Ovary (tissue), 10 donors: ENCODE measurements at places on chromosomes 2 and 18. TPM values are rescaled to one million over a fixed set of nuclear protein-coding genes. Genes with fewer than 3 reads are reported as not detected.

DNA sequence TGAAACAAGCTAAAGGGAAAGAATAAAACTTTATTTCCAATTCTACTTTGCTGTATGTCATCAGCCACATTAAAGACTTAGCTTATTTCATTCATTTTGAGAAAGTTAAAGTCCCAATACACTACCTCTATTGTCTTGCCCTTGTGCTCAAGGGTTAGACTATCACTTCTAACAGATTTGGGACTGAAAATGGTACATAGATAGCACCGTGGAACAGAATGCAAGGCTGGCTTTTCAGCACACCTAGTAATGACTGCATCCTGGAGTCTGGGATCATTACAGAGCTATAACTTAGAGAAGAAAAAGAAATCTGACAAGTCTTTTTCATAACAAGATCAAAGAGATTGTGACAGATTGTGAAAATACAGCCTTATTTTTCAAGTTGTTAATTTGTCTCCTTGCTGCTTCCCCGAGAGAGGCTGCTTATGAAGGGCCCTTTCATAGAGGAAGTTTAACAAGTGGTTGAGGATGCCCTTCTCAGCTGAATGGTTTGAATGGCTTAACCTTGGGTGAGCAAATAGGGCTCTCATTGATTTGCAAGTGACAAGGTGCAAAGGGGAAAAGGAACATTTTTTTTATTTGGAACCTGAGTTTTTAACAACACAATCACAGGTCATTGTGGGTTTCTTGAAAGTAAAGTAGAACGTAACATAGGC lies 371.8 kb downstream of the EPHA4 start:
- H3K4me1 ChIP-seq: no peaks in the 10 kb centered on the region
- H3K36me3 ChIP-seq: no peaks in the 10 kb centered on the region
- H3K4me3 ChIP-seq: no peak overlapping the region
- H3K27me3 ChIP-seq: no peaks in the 10 kb centered on the region

- DNase-seq: no peak
- H3K27ac ChIP-seq: no peak overlapping the region
- no peak overlapping the region for H3K4me3 ChIP-seq
Measured at GRCh38 chr2:177359836-177360595, 32.6 kb upstream of the AGPS start.

DNA sequence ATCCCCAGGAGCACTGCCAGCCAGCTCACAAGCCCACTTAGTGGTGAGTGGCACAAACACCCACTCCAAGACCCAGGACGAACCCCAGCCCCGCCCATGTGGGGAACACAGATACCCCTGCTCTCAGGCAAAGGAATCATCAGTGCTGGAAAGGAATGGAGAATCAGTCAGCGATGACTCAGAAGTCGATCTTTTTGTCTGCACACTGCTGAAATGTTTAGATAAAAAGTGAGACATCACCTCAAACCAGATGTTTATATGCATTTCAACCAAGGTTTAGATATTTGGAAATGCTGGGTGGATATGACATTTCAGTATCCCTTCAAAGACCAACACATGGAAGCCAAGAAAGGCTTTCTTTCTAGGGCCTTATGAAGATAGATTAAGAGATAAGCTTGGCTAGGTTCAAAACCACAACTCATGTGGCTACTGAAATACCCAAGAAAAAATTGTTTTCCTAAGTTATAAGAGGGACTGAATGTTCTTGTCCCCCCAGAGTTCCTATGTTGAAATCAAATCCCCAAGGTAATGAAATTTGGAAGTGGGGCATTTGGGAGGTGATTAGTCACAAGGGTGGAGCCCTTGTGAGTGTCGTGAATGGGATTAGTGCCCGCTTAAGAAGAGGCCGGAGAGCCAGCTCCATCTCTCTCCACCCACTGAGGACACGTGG lies 43.7 kb downstream of the POU3F3 start:
- H3K27ac ChIP-seq: no peak overlapping the region
- no peak overlapping the region for H3K4me3 ChIP-seq
- no peaks in the 10 kb centered on the region for H3K36me3 ChIP-seq
- no peaks in the 10 kb centered on the region for H3K4me1 ChIP-seq

DNA sequence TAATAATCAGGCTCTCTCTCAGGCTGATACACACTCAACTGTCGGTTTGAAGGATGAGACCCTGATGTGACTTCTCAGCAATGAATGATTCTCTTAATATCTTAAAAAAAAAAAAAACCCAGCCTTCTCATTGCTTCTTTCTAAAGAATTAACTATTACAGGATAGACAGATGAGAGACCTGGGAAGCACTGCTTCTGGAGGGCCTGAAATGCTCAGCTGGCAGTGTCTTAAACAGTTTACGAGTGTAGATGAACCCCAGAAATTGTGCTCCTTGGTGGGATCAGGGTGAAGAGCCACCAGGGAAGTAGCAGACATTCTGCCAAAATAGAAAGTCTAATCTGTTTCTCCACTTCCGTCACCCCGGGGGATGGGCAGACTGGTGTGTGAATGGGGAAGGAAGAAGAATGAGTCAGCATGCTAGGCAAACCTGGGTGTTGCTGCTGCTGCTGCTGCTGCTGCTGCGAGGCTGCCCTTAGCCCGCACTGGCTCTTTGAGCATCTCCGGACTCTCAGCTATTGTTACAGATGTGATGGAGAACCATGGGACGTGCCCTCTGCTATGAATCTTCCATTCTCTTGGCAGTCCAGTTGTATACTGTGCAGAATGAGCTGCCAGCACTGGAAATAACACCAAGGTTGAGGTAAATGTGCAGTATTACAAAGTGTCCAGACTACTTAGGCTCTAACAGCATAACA lies 158.4 kb downstream of the SETBP1 start:
- H3K27ac ChIP-seq: no peak overlapping the region
- DNase-seq: peak; percentile 58
- H3K4me3 ChIP-seq: no peak overlapping the region
- H3K27me3 ChIP-seq: no peaks in the 10 kb centered on the region
- H3K4me1 ChIP-seq: peaks cover 8% of the 10 kb centered on the region

DNA sequence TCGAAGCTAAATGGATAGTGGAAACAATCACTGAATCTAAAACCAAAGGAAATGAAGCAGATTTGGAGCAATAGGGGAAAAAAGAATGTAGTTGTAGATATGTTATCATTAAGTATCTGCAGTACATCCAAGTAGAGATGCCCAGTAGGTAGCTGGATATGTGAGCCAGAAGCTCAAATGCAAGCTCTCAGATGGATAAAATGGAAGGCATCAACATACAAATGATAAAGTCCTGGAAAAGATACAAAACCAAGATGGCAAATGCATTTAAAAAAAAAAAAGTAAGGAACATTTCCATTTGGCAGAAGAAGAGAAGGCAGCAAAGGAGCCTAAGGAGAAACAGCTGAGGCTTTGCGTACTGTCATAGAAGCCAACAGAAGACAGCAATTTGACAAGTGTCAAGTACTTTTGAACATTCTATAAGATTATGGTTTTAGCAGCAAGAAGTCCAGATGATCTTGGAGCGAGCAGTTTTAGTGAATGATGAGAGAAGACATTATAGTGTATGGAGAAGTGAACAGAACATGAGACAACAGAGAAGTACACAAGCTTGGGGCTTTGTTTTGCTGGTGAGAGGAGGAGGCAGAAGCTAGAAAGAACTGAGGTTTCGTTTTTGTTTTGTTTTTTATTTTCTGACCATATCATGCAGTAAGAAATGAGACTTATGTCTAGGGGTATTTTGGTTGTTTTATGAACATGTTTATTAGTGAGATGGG lies 18.3 kb downstream of the ROCK2 start:
- no peaks in the 10 kb centered on the region for H3K27me3 ChIP-seq
- H3K4me1 ChIP-seq: peaks cover 4% of the 10 kb centered on the region
- no peaks in the 10 kb centered on the region for H3K36me3 ChIP-seq
- no peak overlapping the region for H3K27ac ChIP-seq
- no peak overlapping the region for H3K4me3 ChIP-seq

DNA sequence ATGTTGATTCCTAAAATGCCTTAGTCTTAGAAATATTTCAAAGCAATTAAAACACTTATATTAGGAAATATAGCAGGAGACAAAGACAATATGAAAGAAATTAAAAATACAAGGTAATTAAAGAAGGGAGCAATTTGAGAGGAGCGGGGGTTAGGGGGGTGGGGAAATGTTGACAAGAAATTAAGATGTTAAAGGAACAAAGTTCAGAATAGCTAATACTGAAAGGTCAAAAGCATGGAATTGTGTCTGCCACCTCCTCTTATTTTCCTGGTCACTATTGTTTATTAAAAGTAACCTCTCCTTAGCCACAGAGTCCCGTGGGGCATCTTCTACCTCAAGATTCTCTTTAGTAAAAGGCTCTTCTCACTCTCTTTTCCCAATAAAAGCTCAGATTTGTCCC lies 244.1 kb downstream of the MREG start:
- no peak overlapping the region for H3K4me3 ChIP-seq
- no peak for DNase-seq
- no peak overlapping the region for H3K27ac ChIP-seq
- no peaks in the 10 kb centered on the region for H3K36me3 ChIP-seq

DNA sequence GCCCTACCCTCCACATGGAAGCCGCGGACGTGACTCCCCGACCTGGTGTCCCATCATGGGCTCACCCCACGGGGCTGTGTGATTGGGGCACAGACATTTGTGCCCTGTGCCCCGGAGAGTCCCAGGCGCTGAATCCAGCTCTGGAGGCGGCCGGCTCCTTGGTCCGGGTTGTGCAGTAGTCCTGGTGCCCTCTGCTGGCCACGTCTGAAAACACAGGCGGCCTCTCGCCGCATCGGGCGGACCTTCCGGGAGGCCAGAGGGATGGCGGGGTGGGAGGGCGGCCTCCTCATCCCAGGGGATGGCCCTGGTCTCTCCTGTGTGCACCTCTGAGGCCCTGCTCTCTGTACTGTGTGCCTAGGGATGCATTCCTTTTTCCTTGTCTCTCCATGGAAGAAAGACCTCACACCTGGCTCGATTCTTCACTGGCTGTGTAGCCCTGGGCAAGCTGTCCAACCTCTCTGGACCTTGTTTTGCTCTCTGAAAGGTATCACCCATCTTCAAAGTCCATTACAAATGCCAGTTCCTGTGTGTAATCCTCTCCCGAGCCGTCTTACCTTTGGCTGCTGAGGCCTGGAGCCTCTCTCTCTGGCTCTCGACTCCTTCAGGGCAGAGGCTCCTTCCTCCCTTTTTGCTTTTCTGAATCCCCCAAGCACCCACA lies 27.6 kb downstream of the CELF4 start:
- no peaks in the 10 kb centered on the region for H3K27me3 ChIP-seq
- no peaks in the 10 kb centered on the region for H3K4me1 ChIP-seq
- DNase-seq: peak; percentile 87
- no peak overlapping the region for H3K4me3 ChIP-seq

GRCh38 chr18:62894681-62895390 lies 179.5 kb downstream of the PHLPP1 start:
- peaks cover 1% of the 10 kb centered on the region for H3K4me1 ChIP-seq
- no peak overlapping the region for H3K27ac ChIP-seq
- no peaks in the 10 kb centered on the region for H3K36me3 ChIP-seq

- no peak overlapping the region for H3K27ac ChIP-seq
- H3K27me3 ChIP-seq: no peaks in the 10 kb centered on the region
- H3K4me3 ChIP-seq: no peak overlapping the region
- no peaks in the 10 kb centered on the region for H3K4me1 ChIP-seq
- no peak for DNase-seq
Measured at GRCh38 chr2:172806493-172806892, 70.8 kb downstream of the RAPGEF4 start.

DNA sequence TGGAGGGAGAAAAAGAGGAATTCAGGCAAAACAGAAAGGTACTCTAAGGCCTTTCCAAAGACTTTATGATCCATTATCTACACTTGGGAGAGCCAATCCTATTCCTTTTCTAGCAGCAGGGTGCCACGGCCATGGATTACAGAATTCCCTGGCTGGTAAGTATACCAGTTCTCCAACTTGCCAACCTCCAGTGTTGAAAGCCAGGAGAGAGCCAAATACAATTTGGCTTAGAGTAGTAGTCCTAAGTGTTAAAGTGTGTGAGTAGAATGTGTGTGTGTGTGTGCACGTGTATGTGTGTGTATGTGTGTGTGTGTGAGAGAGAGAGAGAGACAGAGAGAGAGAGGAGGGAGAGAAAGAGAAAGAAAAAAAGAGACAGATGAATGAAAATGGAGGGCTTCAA lies 43.3 kb downstream of the WDPCP start:
- no peaks in the 10 kb centered on the region for H3K36me3 ChIP-seq
- H3K27me3 ChIP-seq: no peaks in the 10 kb centered on the region
- H3K27ac ChIP-seq: no peak overlapping the region

- no peaks in the 10 kb centered on the region for H3K4me1 ChIP-seq
- no peak for DNase-seq
- no peaks in the 10 kb centered on the region for H3K27me3 ChIP-seq
- H3K4me3 ChIP-seq: no peak overlapping the region
- H3K27ac ChIP-seq: no peak overlapping the region
Measured at GRCh38 chr18:63730773-63731172, 28.0 kb downstream of the SERPINB11 start.

GRCh38 chr2:128558895-128559532 lies 240.3 kb upstream of the HS6ST1 start:
- H3K4me1 ChIP-seq: no peaks in the 10 kb centered on the region
- no peaks in the 10 kb centered on the region for H3K36me3 ChIP-seq
- H3K27ac ChIP-seq: no peak overlapping the region

GRCh38 chr2:169684135-169684565 lies 10.1 kb downstream of the CFAP210 start:
- no peaks in the 10 kb centered on the region for H3K4me1 ChIP-seq
- no peak for DNase-seq
- no peaks in the 10 kb centered on the region for H3K27me3 ChIP-seq
- H3K27ac ChIP-seq: no peak overlapping the region

- no peak for DNase-seq
- H3K4me1 ChIP-seq: no peaks in the 10 kb centered on the region
- H3K27me3 ChIP-seq: no peaks in the 10 kb centered on the region
- no peak overlapping the region for H3K4me3 ChIP-seq
Measured at GRCh38 chr2:53381271-53381670, 386.3 kb upstream of the CHAC2 start.

- H3K36me3 ChIP-seq: no peaks in the 10 kb centered on the region
- no peaks in the 10 kb centered on the region for H3K27me3 ChIP-seq
- no peak for DNase-seq
- H3K4me1 ChIP-seq: peaks cover 8% of the 10 kb centered on the region
- no peak overlapping the region for H3K4me3 ChIP-seq
Measured at GRCh38 chr2:183029219-183029618, 9.0 kb downstream of the NCKAP1 start.

Gene COL3A1
- 289 TPM for polyA plus RNA-seq

Gene GCKR
- 4.7 TPM for polyA plus RNA-seq

Gene KCNG2
- polyA plus RNA-seq: not detected

Gene POTEI
- polyA plus RNA-seq: not detected

Gene FLACC1
- polyA plus RNA-seq: 0.30 TPM

Gene HOXD1
- 0.58 TPM for polyA plus RNA-seq

Gene WNT6
- polyA plus RNA-seq: 2.9 TPM

Gene PNKD
- polyA plus RNA-seq: 23.3 TPM

Gene EML6
- 0.40 TPM for polyA plus RNA-seq

Gene KATNAL2
- 4.3 TPM for polyA plus RNA-seq

Gene HMSD
- polyA plus RNA-seq: 0.08 TPM

Gene ZBTB7C
- 2.8 TPM for polyA plus RNA-seq

Gene KLHL30
- polyA plus RNA-seq: 0.20 TPM

Gene MYL1
- not detected for polyA plus RNA-seq

Gene LYG1
- polyA plus RNA-seq: 0.96 TPM
